ENCODE measurements at places on chromosomes 4 and X.
A peak's percentile ranks its signal among the peaks of the same experiment; 100 is the strongest.

DNA sequence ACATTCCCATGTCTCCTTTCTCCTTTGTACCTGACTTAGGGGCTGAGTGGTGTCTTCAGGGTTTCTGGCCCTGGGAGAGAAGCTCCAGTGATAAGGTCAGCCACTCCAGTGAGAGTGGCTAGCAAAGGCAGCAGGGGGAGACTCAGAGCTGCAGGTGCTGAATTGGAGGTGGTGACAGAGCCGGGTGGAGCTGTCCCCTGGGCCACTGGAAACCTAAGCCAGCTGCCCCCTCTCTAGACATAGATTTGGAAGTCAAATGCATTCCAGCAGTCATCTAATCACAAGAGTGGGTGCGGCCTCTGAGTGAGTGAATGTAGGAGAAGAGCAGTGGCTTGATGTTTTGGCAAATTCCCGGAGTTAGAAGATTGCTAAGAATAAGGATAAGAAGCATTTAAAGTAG is 28.5 kb downstream of the TRIM2 start:
- no peak for DNase-seq

DNA sequence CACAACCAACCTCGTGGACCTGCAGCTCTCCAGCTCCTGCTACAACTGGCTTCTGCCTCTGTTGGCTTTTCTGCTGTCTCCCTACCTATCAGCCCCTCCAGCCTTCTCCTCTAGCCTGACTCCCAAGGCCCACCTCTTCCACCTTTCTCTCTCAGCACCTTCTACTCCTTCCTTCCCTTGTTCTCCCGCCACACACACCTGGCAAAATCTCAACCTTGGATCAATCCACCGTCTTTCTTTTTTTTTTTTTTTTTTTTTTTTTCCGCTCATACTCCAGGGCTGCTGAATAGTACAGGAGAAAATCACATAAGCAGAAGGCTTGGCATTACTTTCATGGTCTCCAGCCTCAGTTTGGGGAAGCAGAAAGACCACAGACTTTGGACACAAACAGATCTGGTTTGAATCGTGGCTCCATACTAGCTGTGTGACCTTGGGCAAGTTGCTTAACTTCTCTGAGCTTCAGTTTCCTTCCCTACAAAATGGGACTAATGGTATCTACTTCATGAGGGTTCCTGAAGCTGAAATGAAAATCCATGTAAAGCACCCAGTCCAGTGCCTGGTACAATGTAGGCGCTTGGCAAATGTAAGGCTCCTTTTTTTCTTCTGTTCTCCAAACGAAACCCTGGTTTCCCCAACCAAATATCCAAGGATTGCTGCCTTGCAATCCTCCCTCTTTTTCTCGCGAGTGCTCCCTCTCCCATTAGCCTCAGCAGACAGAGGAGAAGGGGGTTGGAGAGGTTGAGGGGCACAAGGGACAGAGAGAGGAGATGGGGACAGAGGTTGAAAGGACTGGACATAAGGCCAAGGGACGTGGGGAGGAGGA is 1.7 kb downstream of the FGD1 start:
- no peak for DNase-seq

DNA sequence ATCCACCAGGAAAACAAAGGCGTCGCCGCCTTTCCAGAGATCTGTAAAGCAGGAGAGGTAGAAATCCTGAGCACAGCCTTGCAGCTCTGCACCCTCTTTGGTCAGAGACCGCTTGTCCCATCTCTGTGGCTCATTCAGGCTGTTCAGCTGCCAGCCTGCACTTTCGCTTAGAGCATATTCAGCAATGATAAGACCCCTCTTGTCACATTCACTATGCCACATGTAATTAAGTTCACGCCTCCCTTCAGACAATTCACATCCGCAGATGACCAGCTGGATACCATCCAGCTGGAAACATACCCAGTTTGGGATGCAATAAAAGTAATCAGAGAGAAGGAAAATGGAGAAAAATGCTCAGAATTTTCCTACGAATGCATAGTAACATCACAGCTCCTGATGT is 335.4 kb downstream of the UNC5C start:
- DNase-seq, result no peak

GRCh38 chr4:143286701-143287571 is 49.7 kb upstream of the GAB1 start:
- DNase-seq, result peak; percentile 39

- DNase-seq, result no peak
These were observed 54.2 kb downstream of the MND1 start for GRCh38 chr4:153398713-153399112.

DNA sequence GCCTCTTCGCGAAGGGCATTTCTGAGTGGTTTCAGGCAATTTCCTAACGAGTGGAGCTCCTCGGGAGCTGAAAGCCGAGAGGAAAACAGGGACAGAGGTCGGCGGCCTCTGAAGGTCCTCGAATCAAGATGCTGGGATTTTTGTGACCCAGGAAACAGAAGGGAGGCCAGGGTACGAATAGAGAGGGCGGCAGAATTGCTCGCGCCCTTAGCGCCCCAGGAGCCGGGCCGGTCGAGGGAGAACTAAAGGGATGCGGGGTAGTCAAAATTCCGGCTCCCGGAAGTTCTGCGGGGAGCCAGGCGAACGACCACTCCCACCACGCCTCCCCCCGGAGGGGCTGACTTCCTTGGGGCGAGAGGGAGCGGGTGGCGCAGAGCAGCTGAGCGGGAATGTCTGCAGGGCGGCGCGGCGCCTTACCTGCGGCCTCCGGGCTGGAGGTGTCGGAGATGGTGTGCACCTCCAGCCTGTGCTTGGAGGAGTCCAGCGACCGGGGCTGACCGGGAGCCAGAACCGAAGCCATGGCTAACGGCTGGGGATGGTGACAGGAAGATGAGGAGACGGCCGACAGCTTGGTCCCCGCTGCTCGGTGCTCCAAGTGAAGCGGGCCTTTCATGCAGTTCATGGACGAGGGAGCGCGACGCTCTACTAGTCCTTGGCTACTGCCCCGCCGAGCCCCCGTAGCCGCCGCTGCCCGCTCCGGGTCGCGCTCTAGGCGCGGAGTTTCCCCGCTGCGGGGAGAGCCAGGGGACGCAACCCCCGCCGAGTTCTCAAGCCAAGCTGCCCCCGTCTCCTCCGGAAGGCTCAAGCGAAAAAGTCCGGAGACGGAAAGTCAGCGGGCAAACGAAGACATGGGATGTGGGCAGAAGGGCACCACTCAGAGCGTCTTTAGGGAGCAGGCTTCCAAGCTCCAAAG is 782 bp downstream of the PITX2 start:
- peak; percentile 46 for DNase-seq

DNA sequence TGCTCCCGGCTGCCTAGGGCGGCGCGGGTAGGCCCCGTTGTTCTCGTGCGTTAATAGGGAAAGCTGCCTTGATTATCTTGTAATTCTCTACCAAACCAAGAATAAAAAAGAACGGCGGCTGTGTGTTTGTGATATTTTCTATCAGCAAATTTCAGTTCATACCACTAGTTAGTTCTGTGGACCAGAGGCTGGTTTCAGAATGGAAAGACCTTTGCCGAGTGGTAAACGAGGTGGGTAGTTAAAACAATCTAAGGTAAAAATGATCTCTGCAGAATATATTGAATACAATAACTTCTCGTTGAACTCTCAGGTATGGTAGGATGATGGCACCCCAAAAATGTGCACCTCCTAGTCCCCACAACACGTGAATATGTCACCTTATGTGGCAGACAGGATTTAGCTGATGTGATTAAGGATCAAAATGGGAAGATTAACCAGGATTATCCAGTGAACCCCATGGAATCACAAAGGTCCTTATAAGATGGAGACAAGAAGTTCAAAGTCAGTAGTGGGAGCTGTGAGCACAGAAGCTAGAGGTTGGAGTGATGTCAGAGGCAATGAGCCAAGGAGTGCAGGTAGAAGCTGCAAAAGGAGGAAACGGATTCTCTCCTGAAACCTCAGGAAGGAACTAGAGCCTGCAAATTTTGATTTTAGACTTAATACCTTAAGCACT is 574 bp upstream of the CFAP97 start:
- DNase-seq, result no peak

DNA sequence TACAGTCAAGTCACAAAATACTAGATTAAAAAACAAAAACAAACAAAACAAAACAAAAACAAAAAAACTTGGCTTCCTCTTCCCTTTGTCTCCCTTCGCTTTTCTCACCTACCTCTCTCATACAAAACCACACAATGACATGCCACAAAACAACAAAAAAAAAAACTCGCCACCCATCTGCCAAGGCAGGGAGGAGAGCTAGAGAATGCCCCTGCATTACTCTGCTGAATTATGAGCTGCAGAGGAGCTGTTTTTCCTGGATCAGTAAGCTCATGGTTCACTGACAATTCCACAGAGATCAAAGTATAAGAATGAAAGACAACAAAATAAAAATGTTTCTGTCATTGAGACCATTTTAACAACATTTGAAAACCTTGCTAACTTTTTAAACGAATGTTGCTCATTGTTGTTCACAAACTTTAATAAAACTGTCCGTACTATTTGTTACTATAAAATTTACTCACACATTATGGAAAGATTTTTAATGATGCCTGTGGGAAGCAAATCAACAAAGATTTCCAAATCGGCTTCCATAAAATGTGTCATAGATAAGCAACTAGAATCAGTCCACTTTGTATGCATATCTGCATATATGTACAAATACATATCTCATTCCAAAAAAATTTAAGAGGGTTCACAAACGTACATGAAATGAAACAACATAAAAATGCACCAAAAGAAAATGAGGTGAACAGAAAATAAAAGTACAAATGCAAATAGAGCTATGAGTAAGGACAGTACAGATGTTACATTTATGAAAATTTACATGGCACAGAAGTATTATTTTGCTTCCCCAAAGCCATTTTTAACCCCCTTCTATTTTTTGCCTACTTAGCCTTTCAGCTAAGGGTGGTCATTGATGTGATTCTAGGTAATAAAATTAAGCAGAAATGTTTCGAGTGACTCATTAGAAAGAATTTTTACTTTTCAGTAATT is 252.4 kb upstream of the FAT4 start:
- peak; percentile 29 for DNase-seq

DNA sequence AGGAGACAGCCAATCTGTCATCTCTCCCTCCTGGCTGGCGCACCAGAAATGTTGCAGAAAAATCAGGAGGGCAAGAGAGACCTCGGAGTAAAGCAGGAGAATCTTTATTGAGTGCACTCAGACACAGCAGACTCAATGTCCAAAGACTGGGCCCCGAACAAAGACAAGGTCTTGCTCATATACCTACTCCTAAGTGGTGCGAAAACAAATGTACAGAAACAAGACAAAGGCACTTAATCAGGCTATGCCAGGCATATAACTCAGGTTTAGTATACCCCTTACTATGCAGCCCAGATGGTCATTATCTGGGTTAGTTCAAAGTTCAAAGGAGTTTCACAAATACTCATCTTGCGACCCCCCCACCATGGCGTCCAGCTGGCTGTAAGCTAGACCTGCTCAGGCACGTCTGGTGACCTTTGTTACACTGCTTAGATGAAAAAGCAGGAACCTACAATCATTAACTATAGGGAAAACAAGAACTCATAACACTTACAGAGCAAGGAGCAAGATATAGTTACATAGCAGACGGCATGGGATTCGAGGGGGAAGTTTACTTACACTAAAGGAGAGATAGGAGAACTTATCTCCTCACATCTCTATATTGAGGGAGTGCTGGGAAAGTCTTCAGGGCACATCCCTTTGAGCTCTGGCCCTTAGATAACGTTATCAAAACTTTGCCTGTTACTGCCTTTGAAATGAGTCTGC is 27.5 kb downstream of the SULT1E1 start:
- DNase-seq, result no peak

- DNase-seq, result peak; percentile 41
These were observed 20.3 kb upstream of the SOD3 start for GRCh38 chr4:24775032-24775605.

- no peak for DNase-seq
These were observed 125.3 kb upstream of the CLNK start for GRCh38 chr4:10809905-10810304.

DNA sequence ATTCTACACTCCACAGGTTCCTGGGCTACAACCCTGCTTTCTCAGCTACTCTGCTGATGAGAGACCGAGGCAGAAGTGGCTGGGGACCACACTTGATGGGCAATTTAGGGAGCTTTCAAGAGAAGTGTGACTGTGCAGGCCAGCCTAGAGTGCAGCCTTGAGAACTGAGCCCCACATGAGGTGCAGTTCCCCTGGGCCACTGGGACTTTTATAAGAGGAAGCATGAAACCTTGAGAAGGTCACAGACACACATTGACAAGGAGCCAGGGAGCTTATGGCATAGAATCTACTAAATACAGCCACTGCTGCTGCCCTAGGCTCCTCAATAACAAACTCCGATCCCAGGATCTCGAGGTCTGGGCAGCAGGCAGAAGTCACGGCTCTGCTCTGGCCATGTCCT is 13.1 kb downstream of the C4orf50 start:
- no peak for DNase-seq

- no peak for DNase-seq
These were observed 41.6 kb upstream of the HMX1 start for GRCh38 chr4:8913121-8913857.

DNA sequence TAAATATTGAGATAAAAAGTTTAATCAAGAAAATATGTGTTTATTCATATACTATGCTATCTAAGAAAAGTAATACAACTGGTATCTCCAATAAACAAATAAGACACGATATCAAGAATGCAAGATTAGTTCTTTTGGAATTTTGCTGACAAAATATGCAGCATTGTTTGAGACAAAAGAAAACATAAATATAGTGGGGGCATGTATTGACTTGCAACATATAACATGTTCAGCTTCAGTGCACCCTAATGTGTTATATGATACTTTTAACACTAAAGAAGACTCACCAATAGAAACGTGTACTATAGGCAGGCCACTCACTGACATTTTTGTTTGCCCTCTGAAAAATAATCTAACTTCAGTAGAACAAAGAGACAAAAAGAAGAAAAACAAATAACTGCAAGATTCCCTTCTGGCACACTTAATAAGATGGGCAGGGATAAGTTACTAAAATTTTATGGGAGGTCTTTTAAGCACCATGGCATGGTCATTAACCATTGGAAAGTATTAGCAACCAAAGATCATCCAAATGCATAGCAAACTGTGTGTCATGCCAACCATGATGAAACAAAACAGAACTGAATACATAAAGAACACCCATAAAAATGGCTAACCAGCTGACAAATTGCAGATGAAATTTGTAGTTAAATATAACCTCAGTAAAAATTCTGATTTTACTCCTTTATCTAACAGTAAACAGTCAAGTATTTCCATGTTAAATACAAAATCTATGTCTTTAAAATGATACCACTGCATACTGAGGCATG is 447.9 kb upstream of the FAM241A start:
- DNase-seq, result no peak

DNA sequence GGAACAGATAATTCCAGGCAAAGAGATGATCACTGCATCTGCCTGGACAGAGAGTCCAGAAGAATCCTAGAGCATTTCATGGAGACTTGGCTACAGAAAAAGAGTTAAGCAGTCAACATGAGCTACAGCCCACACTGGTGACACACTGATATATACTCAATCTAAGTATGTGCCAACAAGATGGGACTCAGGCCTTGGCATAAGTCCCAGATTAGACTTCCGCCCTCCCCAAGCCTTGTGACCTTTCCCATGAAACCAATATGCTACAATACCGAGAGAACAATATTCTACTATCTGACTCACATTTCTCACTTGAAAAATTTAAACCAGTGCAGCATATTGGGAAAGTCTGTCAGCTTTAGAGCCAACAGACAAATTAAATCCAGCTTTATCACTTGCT is 65.7 kb upstream of the SLITRK2 start:
- no peak for DNase-seq

GRCh38 chrX:384861-385260 is 1.8 kb downstream of the PPP2R3B start:
- no peak for DNase-seq
